Activated T-cell treated with anti-CD3 and anti-CD28 coated beads, Interleukin-2, amount 50 U/mL, for 4 hours (primary cell): ENCODE measurements at places on chromosomes 3 and 15.

GRCh38 chr3:75061806-75062205 is 447.3 kb upstream of the CNTN3 start:
- no peak for DNase-seq

GRCh38 chr3:188993181-188993580 is 178.6 kb upstream of the TPRG1 start:
- DNase-seq: no peak

- DNase-seq: no peak
These were observed 247.7 kb downstream of the ADAMTS17 start for GRCh38 chr15:100094127-100094510.

DNA sequence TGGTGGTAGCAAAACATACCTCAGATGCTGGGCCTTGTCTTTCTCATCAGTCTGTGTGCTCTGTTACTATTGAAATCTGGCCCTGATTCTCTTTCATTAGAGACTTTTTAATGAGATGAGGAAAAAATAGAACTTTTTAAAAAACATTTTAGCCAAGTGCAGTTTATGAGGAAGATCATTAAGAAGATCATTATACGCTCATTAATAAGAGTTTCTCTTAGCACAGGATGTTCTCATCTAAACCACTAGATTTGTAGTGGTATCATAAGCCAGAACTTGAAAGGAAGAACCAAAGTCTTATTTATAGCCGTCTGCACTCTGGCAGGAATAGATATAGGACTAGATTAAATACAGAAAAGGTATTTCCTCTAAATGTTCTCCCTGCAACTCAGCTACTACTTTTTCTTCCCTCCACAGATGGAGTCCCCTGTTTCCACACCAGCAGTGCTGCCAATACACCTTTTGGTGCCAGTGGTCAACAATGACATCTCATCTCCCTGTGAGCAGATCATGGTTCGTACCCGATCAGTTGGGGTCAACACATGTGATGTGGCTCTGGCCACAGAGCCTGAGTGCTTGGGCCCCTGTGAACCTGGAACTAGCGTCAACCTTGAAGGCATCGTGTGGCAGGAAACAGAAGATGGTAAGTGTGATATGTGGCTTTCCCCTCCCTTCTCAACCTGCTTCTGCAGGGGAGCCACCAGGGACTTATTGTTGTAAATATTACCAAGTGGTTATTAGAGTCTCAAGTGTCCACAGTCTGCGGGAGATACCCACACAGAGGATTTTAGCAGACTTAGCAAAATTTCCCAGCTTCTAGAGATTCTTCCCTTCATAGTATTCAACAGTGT is 152.8 kb downstream of the RBPMS2 start:
- DNase-seq: peak; percentile 8

- no peak for DNase-seq
These were observed 15.5 kb upstream of the CHD2 start for GRCh38 chr15:92884436-92885223.
